PC-3 (cell line): ENCODE measurements at places on chromosomes 3 and 15. TPM values are rescaled to one million over a fixed set of nuclear protein-coding genes. Genes with fewer than 3 reads are reported as not detected.

Gene CORO2B
- 0.66 and 0.92 TPM in 2 replicates for total RNA-seq

Gene RFX7
- 2.8 and 4.7 TPM in 2 replicates for total RNA-seq

Gene SLC22A13
- total RNA-seq: 0.73 TPM in 1 of 2 replicates, not detected in the other

Gene MEX3B
- 0.58 and 1.0 TPM in 2 replicates for total RNA-seq

Gene AADAC
- total RNA-seq: 0.18 TPM in 1 of 2 replicates, not detected in the other

Gene ZIC4
- not detected in 2 replicates for total RNA-seq

Gene PIF1
- total RNA-seq: 43.5 and 45.3 TPM in 2 replicates
